A549 treated with GW870086 at 1 μM for 4 hours (cell line): ENCODE measurements at places on chromosomes 7 and 10. TPM values are rescaled to one million over a fixed set of nuclear protein-coding genes. Genes with fewer than 3 reads are reported as not detected.

Gene OR2A1
- total RNA-seq, result not detected in 5 replicates

Gene PRKAR2B
- 2.4 to 3.4 TPM (median 2.8 TPM) in 5 replicates for total RNA-seq

Gene FEZF1
- not detected in 5 replicates for total RNA-seq

Gene CFAP46
- total RNA-seq, result 1.4 to 1.8 TPM (median 1.5 TPM) in 5 replicates

Gene CXCL12
- total RNA-seq, result 0.10 to 0.27 TPM (median 0.15 TPM) in 4 of 5 replicates, not detected in the other

Gene PITRM1
- 78.1 to 83.6 TPM (median 81.4 TPM) in 5 replicates for total RNA-seq

Gene SUV39H2
- total RNA-seq, result 18.9 to 23.0 TPM (median 20.8 TPM) in 5 replicates

Gene CCNJ
- 5.0 to 7.5 TPM (median 7.2 TPM) in 5 replicates for total RNA-seq

Gene GALNT17
- not detected in 5 replicates for total RNA-seq

Gene THNSL1
- 3.5 to 4.4 TPM (median 3.9 TPM) in 5 replicates for total RNA-seq

Gene PITX3
- 0.40 to 0.89 TPM (median 0.85 TPM) in 5 replicates for total RNA-seq

Gene HTR5A
- total RNA-seq, result not detected in 5 replicates

Gene SPOCK2
- total RNA-seq, result 0.24 to 0.51 TPM (median 0.36 TPM) in 5 replicates

Gene OPN1SW
- total RNA-seq, result not detected in 5 replicates

Gene ATXN7L1
- total RNA-seq, result 6.1 to 7.0 TPM (median 6.6 TPM) in 5 replicates

Gene TMEM270
- 0.32 TPM in 1 of 5 replicates, not detected in the others for total RNA-seq

Gene CAMK1D
- total RNA-seq, result 6.1 to 7.9 TPM (median 6.9 TPM) in 5 replicates

Gene LFNG
- 15.4 to 26.6 TPM (median 25.4 TPM) in 5 replicates for total RNA-seq

Gene ABCB4
- 0.03 TPM in 1 of 5 replicates, not detected in the others for total RNA-seq

Gene SPDYE2B
- total RNA-seq, result not detected in 5 replicates

Gene GIMAP7
- total RNA-seq, result not detected in 5 replicates

Gene TUBB8
- 0.10 to 0.12 TPM in 2 of 5 replicates, not detected in the others for total RNA-seq

Gene SMC3
- total RNA-seq, result 36.7 to 57.1 TPM (median 44.0 TPM) in 5 replicates

Gene MBL2
- not detected in 5 replicates for total RNA-seq

Gene CHRM2
- total RNA-seq, result not detected in 5 replicates

Gene SLC26A5
- total RNA-seq, result not detected in 5 replicates

Gene SFRP4
- 2.6 to 4.1 TPM (median 3.8 TPM) in 5 replicates for total RNA-seq

Gene ATOH7
- total RNA-seq, result 0.17 to 0.34 TPM (median 0.18 TPM) in 5 replicates

Gene IDE
- 20.0 to 27.6 TPM (median 20.3 TPM) in 5 replicates for total RNA-seq

Gene NRCAM
- 66.0 to 105 TPM (median 95.4 TPM) in 5 replicates for total RNA-seq
